ENCODE measurements at places on chromosomes 7 and 10.

GRCh38 chr7:151630851-151631569 lies 111.3 kb upstream of the RHEB start:
- no peak for DNase-seq

GRCh38 chr10:123766012-123766411 lies 99.9 kb downstream of the GPR26 start:
- no peak for DNase-seq

- no peak for DNase-seq
These were observed 34.0 kb downstream of the SVIL start for GRCh38 chr10:29600821-29601220.

DNA sequence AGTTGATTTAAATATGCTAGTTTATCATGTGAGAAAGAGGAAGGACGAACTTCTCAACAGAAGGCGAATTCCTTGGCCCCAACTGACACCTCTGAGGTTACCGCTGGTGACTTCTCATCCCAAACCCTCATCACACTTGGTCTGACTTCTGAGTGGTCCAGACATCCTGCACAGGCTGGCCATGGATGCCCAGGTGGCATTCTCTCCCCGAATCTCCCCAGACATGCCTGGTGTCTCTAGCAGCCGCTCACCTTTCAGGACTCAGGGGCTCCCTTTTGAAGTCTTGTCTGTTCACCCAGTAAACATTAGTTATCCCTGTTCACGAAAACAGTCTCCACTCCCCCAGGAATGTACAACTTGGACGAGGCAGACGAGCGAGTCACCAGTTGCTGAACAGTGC lies 157.7 kb downstream of the ADARB2 start:
- DNase-seq: no peak

DNA sequence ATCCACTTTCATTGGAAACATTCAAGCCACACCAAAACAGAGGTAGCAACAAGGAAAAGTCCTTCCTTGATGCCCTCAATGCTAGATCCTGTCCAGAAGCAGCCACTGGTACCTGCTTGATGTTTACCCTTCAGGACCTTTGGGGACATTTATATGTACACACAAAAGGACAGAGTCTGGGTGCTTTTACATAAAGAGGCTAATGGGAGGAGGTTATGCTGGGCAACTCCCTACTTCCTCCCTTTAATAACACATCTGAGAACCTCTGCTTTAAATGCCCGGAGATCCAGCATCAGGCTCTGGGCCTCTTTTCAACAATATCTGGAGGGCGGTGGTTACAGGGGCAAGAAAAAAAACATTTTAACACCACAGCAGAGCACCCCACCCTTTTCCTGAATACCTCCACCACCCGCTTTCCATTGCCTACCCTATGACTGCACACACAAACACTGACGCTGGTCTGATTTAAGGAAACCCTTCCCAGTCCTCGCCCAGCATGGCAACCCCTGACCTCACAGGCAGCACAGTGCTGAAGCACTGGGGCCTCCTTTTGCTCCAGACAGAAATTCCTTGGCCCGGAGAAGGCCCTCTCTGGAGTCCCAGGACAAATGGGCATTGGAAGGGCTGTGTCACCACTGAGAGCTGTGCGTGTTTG lies 39.3 kb upstream of the DUSP5 start:
- no peak for DNase-seq

DNA sequence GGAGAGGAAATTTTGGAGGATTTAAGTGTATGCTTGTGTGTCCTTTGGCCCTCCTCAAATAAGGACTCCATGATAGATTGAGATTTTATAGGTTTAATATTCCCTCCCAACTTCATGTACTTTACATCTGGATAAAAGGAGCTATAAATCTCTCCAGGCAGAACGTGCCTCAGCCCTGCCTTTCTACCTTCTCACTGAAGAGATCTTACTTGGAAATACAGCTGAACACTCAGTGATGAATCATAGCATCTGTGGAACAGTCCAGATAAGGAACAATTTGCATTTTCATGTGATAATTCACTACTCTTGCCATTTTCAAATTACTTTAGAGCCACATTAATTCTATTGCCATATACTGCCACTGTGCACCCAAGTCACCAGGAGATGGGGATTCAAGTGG lies 364.6 kb upstream of the PODXL start:
- DNase-seq: no peak

- no peak for DNase-seq
These were observed 43.5 kb downstream of the FEZF1 start for GRCh38 chr7:122261016-122261415.

DNA sequence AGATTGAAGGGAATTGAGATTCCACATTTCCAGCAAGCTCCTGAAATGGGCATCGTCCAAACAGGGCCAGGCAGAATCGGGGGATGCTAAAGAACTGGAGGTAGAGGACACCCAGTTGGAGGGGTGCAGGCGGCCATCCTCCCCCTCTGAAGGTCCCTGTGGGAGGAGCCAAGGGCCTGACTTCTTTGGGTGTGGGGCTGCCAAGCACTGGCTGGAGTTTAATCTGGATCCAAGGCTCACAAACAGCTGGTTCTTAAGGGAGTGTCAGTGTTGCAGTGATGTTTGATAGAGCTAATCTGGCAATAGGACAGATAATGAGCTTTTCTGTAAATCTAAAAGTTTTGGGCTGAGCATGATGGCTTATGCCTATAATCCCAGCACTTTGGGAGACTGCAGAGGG lies 20.8 kb downstream of the TSPAN14 start:
- no peak for DNase-seq

DNA sequence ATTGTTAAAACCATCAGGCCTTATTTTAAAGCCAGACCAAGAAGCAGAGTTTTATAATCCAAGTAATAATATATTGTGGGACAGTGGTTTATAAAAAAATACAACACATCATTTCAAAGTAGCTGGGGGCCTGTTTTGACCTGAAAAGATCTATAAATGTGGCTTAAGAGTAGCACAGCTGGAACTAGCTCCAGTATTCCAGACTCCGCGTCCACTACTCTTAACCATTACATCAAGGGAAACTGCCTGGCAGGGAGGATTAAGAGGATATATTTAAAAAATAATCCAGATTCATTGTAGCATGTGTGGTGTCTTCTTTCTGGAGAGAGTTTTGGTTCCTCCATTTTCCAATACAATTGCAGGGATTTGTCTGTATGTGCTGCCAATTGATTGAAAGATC lies 67.3 kb downstream of the MET start:
- no peak for DNase-seq

DNA sequence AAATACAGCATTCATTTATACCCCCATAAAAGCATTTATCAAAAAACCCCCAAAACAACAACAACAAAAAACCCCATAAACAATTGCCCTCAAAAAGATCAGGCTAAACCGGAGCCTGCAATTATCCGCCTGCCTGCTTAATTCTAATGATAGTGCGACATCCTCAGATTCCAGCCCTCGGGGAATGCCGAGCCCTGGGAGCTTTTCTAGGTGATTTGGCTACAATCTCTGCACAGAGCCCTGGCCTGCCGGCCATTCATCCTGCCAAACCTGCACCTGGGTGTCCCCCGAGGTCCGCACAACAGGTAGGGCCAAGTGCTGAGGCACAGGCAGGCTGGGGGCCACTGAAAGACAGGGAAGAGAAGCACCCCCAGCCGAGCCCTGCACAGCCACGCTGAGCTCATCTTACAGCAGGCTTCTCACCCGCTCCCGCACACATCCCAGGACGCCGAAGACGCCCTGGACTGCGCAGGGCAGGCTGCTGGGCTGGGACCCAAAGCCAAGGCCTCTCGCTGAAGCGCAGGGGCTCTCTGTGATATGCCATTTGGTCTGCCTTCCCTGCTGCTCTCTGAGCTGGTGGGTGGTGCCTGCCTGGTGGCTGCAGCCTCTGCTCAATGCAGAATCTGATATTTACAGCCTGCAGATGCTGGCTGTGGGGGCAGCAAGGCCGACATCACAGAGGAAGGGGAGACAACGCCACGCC lies 57.5 kb downstream of the CAMK2B start:
- DNase-seq: no peak

- DNase-seq: no peak
These were observed 436.8 kb downstream of the RPS24 start for GRCh38 chr10:78470267-78471103.

DNA sequence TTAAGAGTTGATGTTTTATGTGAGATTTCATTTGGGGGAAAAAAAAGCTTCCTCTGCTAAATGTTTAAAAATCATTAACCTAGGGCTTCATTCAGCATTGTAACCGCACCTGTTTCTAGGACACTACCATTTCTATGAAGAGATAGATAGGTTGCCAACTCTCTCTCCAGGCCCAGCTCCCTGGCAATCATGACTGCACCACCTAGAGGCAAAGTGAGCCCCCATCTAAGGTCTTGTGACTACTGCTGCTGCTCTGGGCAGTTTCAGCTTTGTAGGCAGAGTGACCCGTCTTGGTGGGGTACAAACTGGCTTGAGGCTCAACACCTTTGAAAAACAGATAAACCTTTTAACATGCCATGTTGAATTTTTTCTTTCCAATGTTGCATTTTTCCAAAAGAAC lies 27.3 kb upstream of the MRC1 start:
- no peak for DNase-seq

- DNase-seq: no peak
These were observed 708.1 kb upstream of the PCDH15 start for GRCh38 chr10:55509168-55509567.

DNA sequence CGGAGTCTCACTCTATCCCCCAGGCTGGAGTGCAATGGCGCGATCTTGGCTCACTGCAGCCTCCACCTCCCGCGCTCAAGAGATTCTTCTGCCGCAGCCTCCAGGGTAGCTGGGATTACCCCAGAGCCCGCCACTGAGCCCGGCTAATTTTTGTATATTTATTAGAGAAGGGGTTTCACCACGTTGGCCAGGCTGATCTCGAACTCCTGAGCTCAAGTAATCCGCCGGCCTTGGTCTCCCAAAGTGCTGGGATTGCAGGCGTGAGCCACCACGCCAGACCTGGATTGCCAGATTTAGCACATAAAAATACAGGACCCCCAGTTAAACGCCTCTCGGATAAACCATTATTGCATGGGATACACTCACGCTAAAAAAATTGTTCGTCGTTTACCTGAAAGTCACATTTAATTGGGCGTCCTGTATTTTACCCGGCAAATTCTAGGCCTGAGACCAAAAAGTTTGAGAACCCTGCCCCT lies 375 bp upstream of the GATAD1 start:
- DNase-seq: no peak

DNA sequence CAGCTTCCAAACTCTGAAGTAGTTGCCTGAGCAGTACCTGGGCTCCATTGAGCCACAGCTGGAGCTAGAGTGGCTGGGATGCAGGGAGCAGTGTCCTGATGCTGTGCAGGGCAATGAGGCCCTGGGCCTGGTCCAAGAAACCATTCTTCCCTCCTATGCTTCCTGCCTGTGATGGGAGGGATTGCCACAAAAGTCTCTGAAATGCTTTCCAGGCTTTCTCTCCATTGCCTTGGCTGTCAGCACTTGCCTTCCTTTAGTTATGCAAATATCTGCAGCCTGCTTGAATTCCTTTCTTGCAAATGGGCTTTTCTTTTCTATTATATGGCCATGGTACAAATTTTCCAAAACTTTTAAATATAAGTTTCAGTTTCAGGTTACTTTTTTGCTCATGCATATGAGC lies 972.2 kb upstream of the MBL2 start:
- no peak for DNase-seq

GRCh38 chr10:129530581-129530980 lies 63.5 kb downstream of the MGMT start:
- no peak for DNase-seq

DNA sequence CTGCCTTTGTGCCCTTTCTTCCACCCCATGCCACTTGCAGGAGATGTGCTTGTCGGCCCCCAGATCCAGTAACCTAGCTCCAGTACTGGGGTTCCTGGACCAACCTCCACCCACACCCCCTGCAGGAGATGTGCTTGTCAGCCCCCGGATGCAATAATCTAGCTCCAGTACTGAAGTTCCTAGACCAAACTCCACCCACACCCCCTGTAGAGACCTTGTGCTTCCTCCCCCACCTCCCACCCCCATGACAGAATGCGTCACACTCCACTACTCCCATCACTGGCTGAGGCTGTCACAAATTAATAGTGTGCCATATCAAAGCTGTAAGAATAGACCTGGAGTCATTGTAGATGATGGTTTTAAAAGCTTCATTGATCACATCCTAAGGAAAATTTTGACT lies 185.0 kb downstream of the BICC1 start:
- no peak for DNase-seq

DNA sequence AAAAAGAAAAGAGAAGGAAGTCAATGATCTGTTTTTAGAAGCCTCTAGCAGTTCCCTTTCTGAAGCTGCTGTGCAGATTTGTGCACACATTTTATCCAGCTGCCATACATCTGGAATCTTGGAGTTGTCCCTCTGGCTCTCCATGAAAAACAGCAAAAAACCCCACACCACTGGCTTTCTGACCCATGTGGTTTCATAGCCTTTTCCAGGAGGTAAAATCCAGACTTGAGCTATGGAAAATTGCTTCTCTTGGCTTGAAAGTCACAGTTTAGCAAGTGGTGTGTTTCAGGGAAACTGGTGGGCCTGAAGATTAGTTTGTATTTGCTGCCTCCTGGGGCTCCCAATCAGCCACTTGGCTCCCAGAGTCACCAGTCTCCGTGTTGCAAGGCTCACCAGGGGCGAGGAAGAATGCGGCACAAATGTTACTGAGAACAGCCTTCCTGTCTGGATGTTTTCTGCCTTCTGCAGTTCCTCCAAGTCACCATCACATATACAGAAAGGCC lies 50.1 kb upstream of the ADRB1 start:
- DNase-seq: no peak

GRCh38 chr10:114638821-114639625 lies 19.1 kb downstream of the ABLIM1 start:
- no peak for DNase-seq

GRCh38 chr7:78510580-78511188 lies 712.1 kb downstream of the PHTF2 start:
- DNase-seq: no peak

DNA sequence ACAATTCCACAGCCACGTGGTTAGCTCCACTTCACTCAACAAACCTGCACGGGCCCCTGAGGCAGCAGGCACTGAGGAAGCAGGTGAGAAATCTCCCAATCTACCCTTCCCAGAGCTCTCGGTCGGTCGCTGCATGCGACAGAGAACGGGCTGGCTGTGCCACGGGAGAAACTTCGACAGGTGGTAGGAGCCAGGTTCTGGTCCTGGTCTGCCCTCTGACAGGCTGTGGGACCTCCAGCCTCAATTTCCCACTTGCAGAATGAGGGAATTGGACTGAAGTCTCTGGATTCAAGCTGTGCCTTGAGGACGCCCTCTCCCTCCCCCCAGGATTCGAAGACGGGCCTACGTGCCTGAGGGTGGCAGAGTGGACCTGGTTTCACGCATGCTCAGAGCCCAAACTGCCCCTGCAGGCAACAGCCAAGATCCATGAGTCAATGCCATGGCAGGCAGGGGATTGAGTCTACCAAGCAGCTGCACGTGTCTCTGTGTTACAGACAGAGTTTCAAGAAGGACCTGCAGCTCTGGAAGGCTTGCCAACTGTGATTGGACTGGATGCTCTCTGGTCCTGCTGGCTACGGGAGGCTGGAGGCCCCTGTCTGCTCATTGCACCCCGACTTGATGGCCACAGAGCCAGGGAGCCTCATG lies 215.0 kb downstream of the USP6NL start:
- DNase-seq: no peak

- no peak for DNase-seq
These were observed 233.1 kb downstream of the CCDC3 start for GRCh38 chr10:12768156-12769100.
